CD4-positive, alpha-beta T cell treated with Interleukin-12 subunit alpha and Interleukin-12 subunit beta, for 1 hour (primary cell): ENCODE measurements at places on chromosomes 7 and 10.

DNA sequence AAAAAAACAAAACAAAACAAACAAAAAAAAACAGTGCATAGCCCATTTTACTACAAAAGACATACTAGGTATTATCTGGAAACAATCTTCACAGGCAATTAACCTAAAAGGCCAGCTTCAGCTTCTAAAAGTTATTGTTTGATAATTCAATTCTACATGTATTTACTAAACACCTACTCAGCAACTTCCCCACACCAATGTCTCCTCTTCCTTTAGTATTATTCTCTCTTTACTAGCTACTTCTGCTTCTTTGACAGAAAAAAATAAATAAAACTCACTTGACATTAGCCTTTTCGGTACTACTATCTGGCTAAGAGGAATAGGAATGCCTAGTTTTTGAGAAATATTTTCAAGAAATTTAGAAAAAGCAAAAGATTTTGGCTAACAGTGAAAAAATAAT lies 2.8 kb downstream of the TM9SF3 start:
- DNase-seq: no peak

DNA sequence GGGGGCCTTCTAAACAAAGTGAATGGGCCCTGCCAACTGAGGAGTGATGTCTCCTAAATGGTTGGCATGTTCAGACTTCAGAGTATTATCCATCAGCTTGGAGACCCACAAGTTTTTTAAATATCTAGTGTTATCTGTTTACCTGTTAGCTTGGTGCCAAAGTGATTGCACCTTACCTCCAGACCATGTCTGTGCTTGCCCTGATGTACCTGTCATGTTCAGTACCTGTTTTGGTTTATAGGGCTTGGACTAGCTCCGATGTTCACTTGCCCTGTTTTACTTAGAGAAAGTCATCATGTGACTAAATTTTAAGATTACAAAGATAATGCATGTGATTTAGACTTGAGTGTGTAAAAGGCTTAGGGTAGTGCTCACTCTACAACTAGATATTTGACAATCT lies 67.7 kb downstream of the CNNM2 start:
- DNase-seq: no peak

GRCh38 chr7:123539871-123540270 lies 5.5 kb upstream of the IQUB start:
- DNase-seq: no peak

- DNase-seq: no peak
Observed at GRCh38 chr10:33012306-33012705, 54.3 kb upstream of the ITGB1 start.

GRCh38 chr7:127807829-127808228 lies 155.8 kb downstream of the SND1 start:
- no peak for DNase-seq

DNA sequence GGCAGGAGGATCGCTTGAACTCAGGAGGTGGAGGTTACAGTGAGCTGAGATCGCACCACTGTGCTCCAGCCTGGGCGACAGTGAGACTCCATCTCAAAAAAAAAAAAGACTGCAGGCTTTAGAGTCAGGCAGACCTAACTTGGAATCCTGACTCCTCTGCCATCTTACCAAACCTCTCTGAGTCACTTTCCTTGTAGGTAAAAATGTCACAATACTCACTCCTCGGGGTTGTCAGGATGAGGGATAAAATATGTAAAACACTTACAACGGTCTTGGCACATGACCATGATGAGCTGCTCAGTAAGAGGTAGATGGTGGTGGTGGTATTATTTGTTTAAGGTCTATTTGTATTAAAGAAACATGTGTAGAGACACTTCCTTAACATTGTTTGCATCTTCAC lies 154.1 kb upstream of the PDE1C start:
- no peak for DNase-seq

DNA sequence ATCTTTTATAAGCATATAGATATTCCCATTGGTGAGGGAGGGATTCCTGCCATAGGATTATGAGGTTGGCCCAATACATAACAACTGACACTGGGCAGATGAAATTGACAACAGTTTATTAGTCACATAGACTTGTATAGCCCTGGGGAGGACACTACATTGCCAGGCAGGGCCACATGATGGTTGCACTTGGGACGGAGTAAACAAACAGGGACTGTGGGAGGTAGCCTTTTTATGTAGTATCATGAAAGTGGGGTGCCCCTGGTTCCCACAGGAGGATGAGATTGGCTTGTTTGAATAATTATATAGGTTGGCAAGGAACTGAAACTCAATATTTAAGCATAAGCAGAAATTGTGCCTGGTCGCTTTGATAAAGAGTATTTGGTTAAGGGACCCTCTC lies 23.5 kb downstream of the TRIM24 start:
- no peak for DNase-seq

GRCh38 chr7:28360739-28361138 lies 51.6 kb upstream of the CREB5 start:
- DNase-seq: no peak

DNA sequence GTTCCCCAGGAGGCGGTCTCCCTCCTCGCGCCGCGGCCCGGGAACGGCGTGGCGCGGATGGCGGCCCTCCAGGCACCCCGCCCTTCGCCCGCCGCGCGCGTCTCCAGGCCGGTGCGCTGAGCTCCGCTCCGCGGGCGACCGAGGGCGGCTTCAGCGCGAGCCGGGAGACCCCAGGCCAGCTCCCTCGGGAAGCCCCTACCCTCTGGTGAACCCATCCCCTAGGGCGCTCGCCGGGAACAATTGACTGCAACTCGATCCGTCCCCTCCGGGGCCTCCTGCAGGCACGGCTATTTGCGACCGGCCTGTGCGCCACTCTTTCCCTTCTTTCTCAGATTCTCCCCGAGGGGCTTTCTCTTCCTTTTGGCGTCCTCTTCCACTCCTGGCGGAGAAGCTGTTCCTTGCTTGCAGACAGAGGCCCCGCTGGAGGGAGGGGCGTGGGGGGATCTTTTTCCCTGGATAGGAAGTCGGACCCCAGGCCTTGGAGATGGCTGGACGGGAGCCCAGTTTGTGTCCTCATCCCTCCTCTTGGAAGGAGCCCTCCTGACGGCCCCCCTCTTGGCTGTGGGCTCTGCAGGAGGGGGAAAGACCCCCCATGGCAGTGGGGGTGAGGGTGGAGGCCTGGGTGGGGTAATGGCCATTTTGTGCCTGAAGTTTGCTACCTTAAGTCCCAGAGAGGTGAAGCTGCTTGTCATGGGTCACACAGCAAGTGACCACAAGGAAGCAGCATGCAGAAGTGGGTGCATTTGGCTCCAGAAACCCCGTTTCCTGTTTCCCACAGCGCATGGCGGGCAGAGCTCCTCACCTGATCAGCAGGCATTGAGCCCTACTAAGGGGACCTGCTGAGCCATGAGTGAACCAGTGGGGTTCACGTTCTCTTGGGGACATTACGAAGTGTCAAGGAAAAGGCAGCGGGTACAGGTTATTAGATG lies 171.2 kb upstream of the TNRC18 start:
- no peak for DNase-seq

DNA sequence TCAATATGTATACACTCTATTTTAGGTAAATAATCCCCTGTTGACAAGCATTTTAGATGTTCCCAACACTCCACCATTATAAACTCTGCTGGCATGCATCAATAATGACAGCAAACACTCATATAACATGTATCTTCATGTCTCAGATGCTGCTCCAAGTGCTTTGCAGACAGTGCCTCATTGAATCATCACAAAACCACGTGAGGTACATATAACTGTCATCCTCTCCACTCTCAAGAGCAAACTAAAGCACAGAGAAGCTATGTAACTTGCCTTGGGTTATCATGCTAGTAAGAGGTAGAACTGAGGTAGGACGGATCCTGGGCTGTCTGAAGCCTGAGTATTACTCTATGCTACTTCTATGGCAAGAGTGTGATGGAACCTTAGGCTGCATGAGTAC lies 72.5 kb upstream of the GSDME start:
- DNase-seq: no peak

DNA sequence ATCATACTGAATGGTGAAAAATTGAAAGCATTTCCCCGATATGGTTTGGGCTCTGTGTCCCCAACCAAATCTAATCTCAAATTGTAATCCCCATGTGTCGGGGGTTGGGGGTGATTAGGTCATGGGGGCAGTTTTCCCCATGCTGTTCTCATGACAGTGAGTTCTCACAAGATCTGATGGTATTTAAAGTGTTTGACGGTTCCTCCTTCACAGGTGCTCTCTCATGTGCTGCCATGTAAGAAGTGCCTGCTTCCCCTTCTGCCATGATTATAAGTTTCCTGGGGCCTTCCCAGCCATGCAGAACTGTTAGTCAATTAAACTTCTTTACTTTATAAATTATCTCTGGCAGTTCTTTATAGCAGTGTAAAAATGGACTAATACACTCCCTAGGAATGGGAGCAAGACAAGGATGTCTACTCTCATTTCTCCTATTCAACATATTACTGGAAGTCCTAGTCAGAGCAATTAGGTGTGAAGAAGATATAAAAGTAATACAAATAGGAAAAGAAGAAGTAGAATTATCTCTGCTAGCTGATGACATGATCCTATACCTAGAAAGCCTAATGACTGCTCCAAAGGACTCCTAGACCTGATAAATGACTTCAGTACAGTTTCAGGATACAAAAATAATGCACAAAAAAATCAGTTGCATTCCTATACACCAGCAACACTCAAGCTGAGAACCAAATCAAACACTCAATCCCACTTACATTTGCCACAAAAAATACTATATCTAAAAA lies 260.6 kb downstream of the RNLS start:
- DNase-seq: no peak

GRCh38 chr7:137674551-137675409 lies 172.0 kb downstream of the DGKI start:
- no peak for DNase-seq

DNA sequence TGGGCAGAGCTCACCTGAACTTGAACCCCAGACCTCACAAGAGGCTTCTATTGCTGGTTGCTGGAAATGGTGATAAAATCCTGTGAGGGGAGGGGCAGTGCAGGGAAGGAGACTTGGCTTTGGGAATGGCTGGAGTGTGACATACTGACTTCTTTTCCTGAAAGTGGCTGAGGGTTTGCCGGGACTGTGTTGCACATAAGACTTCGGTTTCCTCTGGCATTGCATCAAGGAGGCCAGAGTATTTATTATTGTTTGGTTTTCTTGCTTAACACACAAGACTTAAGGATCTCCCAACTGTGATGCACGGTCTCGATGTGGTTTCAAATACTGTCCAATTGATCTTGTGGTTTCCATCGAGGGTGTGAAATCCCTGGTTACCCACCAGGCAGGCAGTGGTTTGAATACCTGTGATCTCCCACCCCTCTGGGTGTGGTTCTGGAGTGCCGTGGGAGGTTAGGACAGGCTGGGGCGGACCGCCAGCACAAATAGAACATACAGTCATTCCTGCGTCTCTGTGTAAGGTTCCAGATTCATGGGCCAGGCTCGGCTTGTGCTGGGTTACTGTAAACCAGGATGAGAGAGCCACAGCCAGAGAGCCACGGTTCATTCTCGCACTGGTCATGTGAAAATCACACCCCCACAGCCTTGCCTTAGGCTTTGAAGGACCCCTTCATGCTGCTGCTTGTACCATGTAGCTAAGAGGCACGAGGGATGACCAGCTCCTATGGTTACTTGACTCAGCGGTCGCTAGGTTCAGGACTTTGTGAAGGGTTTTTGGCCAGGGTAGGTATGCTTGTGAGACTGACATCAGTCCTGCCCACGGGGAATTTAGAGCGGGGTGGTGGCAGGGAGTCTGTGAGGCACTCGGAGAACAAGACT lies 39.2 kb downstream of the WBP1L start:
- no peak for DNase-seq

DNA sequence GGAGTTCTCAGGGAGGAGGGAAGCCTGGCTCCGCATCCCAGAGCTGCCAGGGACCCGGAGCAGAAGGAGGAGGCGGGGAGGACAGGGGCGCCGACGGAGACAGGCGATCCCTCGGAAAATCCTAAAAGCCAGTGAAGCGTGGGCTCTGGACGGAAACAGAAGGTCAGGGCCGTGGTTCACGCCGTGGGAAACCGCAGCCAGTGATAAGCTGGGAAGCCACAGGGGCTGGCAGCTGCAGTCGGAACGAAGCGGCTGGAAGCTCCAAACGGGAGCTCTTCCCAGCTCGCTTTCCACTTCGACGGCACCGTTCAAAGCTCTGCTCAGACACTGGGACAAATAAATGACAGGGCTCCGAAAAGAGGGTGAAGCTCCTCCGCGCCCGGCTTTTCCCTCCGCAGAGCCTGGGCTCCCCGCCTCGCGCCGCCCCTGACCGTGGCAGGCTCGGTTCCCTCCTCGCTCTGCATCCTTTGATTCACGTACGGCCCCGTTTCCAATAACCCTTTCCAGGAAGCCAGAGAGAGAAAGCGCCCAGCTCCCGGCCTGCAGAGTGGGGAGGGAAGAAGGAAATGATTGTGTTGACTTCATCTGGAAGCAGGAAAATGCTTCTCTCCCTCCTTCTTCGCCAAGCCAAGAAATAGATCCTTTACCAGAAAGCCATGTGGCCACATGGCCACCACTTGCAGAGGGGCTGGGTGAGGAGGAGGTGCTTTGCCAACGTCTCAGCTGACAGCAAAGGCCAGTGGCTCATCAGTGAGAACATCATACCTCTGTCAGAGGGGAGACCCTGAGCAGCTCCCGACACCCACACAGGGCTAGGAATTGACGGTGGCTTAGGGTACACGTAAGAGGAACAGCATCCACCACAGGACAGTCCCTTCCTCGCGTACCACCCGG lies 57.4 kb downstream of the ADRB1 start:
- DNase-seq: no peak

DNA sequence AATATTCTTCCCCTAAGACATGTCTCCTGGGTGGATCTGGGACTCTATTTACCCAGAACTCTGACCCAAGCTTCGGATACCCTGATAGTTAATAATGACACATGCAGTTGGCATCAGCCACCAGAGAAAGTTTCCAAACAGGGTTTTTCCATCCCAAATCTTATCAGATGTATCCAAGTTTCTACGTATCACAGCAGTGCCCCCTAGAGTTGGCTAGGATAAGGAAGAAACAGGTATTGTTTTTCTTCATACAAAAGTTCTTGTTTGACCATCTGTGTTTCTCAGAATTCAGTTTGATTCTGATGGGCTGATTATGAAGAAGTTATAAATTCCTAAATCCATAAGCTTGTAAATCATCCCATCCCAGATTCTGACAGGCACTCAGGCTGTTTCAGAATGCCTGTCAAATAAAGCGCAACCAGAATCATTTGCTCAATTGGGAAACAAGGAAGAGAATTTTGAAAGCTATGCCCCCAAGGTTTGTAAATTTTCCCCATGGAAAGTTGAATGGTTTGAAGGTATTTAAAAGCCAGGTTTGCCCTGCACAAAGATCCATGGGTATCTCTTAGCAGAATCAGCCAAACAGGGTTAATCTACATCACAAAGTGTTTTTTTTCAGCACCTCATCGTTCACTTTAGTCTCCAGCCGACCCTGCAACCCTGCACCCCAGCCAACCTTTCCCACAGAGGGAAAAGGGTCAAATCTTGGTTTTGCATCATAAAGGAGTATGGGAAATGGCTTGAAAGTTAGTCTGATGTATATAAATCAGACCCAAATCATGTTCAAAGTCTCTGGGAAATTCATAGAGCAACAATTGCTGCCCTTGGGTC lies 47.4 kb downstream of the NRAP start:
- DNase-seq: no peak

- DNase-seq: no peak
Observed at GRCh38 chr7:71694665-71695064, 562.7 kb downstream of the GALNT17 start.
